ENCODE measurements at places on chromosomes 6 and 20.

DNA sequence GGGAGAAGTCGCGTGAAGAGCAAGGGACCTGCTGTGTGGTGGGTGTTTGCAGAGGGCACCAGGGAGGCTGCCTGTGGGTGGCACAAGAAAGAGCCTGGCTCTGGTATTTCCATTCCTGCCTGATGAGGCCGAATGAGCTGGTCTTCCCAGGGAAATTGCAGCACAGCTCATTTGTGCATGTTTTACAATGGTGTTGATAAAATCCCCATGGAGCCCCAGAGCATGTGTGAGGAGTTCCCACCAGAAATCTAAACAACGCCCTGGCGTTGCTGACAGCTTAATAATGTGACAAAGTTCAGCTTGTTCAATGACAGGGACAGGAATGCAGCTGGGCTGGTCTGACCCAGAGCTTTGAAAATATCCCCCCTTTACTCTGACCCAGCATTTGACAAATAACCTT lies 135.5 kb downstream of the CLIC5 start:
- DNase-seq, result no peak

GRCh38 chr6:157534134-157534871 lies 153.3 kb downstream of the ZDHHC14 start:
- no peak for DNase-seq

- DNase-seq, result no peak
Observed at GRCh38 chr6:84779380-84779779, 15.0 kb upstream of the TBX18 start.

DNA sequence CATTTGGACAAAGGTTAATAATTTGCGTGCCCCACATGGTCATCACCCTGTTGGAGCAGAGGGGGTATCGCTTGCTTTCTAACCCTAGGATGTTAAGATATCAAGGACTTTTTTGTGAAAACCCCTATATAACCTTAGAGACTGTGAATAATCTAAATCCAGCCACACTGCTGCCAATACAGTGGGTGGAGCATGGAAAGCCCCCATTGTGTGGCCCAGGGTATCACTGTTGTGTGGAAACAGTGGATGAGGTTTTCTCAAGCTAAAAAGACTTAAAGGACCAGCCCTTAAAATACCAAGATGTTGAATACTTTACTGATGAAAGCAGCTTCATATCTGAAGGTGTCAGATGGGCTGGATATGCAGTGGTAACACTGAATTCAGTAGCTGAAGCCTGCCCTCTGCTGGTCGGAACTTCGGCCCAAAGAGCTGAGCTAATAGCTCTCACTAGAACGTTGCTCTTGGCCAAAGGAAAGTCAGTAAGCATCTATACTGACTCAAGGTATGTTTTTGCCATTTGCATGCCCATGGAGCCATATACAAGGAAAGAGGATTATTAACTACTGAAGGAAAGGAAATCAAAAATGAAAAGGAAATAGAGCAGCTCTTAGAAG lies 695.2 kb downstream of the PHF3 start:
- DNase-seq, result peak; percentile 10

DNA sequence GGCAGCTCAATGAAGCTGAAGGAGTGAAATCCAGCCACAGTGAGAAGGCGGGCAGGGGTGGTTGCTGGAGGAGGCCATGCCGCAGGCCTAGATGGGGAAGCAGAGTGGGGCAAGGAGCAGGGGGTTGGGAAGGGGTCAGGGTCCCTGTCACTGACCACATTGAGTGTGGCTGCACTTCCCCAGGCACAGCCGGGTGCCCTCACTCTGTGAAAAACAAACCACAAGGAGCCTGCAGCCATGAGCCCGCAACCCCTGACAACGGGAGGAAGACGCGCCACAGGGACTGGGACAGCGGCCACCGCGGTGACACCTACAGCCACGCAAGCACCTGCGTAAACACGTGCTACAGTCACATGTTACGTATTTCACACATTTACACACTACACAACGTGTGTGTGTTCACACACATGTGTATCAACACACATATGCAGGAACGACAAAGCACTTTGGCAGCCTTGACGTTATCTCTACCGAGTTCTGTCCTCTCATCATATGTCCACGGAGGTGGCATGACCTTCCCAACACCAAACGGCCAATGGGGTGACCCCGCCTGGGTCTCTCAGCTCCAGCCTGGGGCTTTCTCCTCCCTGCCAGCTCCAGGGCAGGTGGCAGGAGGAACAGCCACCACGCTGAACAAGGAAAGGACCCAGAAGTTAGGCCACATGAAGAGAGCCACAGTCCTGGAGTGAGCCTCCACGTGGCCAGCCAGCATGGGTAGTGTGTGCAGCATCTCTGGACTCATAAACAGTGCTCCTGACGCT lies 137.6 kb upstream of the RPS6KA2 start:
- DNase-seq, result no peak

GRCh38 chr20:43983359-43983758 lies 68.7 kb downstream of the TOX2 start:
- DNase-seq, result peak; percentile 24

GRCh38 chr6:169231790-169232506 lies 21.7 kb downstream of the THBS2 start:
- DNase-seq, result no peak

DNA sequence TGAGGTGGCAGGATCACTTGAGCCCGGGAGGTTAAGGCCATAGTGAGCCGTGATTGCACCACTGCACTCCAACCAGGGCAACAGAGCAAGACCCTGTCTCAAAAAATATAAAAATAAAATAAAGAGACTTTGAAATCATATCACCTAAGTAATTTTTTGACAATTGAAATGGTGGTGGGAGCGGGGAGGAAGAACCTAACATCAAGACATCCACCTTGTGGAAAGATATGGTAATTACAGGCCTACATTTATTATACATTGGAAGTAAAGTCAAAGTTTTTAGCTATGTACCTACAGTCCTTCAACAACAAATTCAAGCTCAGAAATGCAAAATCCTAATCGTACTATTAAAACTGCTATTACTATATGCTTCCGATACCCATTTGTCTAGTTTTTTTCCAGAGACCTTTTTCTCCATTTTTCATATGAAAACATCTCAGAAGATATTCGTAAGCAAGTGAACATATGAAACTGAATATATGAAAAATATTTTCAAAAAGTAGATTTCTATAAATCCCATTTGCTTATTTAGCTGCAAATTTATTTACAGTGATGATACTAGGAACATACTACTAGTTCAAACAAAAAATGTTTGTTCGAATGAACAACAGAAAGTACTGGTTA lies 83.3 kb downstream of the SYCP2 start:
- no peak for DNase-seq

GRCh38 chr6:51648236-51648635 lies 439.2 kb downstream of the PKHD1 start:
- DNase-seq, result no peak

- DNase-seq, result no peak
Observed at GRCh38 chr6:136526196-136526930, 23.9 kb downstream of the MAP7 start.

DNA sequence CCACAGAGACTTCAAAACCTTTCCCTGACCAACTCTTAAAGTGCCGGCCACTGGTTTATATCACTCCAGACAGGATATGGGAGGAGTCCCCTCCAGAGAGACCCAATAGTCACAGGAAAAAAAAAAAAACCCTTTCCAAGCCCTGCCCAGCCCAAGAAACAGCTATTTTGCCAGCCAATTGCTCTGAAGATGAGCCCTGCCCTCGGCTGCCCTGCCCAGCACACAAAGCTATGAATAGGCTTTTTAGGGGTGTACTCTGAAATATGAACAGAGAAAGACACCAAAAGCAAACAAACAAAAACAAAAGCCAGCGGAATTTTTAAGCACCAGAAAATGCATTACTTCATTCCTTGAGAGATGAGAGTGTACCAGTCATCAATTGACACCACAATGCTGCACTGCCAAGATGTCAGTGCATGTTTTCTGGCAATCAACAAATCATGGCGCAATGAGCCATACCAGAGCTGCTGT lies 275.1 kb downstream of the C6orf118 start:
- no peak for DNase-seq

- no peak for DNase-seq
Observed at GRCh38 chr20:45405571-45406259, 2.4 kb upstream of the DBNDD2 start.
